ENCODE measurements at places on chromosomes 1 and 21.

- DNase-seq, result no peak
Measured at GRCh38 chr1:50720457-50721053, 239.5 kb downstream of the FAF1 start.

- peak; percentile 6 for DNase-seq
Measured at GRCh38 chr1:167797015-167797414, 75.2 kb downstream of the MPZL1 start.

- DNase-seq, result no peak
Measured at GRCh38 chr21:32732544-32732943, 4.7 kb upstream of the SYNJ1 start.

DNA sequence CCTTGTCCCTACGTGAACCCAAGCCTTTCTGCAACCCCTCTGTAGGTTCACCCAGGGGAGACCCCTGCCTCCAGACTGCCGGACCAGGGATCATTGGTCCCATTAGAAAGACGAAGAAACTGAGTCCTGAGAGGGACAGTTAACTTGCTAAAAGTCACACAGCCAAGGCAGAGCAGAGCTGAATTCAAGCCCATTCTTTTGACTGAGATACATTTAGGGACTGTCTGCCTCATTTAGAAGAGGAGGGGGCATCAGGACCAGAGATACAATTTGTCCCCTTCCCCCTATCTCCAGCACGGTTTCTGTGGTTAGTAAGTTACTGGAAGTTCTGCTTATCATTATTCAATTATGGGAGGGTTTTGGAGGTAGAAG lies 19.1 kb downstream of the KCNQ4 start:
- DNase-seq, result no peak

- no peak for DNase-seq
Measured at GRCh38 chr1:30788580-30789387, 31.2 kb upstream of the LAPTM5 start.

DNA sequence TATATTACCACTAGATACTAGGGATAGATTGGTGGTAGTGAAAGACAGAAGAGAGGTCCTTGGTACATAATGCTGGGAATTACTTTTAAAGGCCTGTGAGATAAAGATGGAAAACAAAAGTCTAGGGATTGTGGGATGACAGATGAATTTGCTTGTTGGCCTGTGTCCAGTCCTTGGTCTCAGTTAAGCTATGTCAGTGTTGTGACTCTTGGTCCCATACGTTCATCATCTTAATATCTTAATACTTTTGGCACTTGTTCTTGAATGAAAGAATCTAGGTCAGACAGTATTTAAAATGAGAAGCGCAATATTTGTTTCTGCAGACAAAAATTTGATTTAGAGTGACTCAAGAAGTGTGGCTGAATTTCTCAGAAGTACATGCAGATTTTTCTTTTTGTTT lies 7.6 kb downstream of the RPL5 start:
- DNase-seq, result no peak

- no peak for DNase-seq
Measured at GRCh38 chr1:61962631-61963030, 220.4 kb downstream of the PATJ start.

DNA sequence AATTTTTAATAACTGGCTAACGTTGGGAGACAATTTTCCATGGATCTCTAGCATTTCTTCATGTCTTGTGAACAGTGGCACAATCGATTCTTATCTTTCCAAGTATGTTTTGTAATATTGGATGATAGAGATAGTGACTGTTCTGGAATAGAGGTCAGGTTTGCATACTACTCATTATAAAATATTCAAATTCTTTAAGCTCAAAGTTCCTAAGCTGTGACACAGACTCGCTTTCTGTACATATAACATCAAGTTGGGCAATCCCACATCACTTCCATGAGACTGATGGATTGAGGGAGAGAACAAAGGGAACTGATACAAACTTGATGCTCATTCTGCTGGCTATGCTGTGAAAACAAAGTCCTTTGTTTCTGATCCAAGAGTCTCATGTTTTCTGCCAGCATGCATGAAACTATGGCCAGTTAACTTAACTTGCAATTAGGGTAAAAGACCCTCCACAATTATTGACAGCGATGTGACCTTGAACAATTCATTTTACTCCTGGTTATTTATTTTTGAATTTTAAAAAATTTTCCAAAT lies 392.4 kb downstream of the TTLL7 start:
- no peak for DNase-seq

DNA sequence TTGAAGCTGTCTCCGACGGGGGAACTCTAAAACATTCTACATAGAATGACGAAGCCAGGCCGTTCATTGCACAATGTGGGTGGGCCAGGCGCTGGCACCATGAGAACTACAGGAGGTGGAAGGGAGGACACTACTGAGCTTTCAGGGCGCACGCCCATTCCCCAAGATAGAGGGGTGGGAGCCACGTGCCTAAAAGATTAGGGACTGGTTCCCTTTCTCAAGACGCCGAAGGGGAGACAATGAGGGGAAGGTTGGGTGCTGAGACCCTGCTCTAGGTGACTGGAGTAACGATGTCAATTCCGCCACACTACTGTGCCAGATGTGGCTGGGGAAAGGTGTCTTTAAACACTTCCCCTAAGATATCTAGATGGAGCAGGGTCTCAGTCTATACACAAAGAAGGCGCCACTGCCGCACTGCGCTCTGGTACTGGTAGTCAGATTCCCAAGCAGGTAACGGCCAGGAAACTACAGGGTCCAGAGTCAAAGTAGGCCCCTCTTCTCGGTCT lies 782 bp downstream of the CSDE1 start:
- DNase-seq, result no peak

DNA sequence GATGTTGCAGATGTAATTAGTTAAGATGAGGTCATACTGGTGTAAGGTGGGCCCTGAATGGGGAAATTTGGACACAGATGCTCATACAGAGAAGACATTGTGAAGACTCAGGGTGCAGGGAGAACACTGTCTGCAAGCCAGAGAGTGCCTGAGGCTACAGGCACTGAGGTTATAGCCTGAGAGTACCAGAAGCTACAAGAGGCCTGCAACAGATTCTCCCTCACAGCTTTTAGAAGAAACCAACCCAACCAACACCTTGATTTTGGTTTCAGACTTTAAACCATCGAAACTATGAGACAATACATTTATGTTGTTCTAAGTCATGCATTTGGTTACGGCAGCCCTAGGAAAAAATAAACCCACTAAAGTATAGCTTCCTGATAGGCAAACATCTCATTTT lies 321.7 kb upstream of the USP25 start:
- DNase-seq, result no peak

DNA sequence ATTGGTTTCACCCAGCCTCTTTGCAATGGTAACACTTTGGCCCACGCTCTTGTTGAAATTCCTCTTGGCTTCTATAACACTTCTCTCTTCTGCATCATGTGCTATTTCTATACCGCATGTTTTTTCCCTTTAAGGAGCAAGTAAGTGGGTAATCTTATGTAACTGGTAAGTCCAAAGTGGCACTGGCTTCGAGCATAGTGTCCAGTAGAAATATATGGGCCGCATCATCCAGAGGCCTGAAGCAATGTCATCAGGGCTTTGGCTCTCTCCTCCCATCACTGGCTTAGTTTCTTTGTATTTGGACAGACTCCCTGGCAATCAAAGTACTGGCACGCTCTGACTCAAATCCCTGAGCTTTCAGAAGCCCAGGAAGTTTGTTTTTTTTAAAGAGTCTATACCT lies 17.5 kb downstream of the CHML start:
- DNase-seq, result no peak

DNA sequence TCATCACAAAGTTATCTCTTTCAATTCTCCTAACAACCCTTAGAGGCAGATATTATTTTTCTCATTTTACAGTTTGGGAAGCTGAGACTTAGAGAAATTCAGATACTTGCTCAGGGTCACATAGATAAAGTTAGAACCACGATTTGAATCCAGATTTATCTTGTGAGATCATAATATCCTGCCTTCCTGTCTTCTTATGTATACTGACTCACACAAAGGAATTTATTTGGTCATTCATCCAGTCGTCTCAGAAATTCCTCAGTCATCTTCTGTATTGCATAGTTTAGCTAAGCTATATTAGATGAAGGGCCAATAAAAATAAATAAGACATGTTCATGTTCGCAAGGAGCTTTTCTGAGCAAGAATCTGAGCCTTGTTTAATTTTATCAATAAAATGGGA lies 35.8 kb upstream of the RUNX1 start:
- no peak for DNase-seq

DNA sequence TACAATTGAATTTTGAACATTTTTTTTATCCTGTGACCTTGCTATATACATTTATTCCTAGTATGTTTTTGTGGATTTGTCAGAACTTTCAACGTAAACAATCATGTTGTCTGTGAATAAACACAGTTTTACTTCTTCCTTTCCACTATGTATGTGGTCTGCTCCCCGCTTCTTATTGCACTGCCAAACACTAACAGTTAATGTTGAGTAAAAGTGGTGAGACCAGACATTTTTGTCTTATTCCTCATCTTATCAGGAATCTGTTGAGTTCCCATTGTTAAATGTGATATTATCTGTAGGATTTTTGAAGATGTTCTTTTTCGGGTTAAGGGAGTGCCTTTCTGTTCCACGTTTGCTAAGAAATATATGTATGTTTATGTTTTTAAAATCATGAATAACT lies 45.9 kb downstream of the CAMSAP2 start:
- DNase-seq, result no peak

DNA sequence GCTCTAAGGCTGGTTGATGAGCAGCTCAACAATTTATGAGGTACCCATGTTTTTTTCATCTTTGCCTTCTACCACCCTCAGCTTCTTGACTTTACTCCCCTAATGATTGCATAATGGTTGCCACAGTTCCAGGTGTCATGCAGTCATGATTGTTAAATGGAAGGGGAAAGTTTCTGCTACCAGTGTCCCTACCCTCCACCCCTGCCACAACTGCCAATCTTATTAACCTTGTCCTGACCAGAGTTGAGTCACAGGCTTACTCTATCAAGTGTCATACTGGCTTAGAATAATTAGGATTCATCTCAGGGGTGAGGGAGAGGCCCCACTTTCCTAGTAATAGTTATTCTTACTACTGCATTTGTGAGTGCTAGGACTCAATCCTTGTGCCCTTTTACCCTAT lies 7.9 kb upstream of the FUBP1 start:
- no peak for DNase-seq

DNA sequence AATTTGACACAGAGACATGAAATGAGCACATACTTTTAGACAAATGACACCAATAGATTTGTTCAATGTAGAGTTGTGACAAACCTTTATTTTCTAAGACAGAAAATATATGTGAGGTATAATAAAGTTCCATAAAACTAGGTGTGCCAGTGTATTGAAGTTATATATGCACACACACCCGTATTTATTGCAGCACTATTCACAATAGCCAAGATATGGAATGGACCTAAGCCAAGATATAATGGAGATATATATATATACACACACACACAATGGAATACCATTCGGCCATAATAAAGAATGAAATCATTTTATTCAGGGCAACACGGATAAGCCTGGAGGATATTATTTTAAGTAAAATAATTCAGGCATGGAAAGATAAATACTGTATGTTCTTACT lies 1013.5 kb downstream of the KCNT2 start:
- no peak for DNase-seq

DNA sequence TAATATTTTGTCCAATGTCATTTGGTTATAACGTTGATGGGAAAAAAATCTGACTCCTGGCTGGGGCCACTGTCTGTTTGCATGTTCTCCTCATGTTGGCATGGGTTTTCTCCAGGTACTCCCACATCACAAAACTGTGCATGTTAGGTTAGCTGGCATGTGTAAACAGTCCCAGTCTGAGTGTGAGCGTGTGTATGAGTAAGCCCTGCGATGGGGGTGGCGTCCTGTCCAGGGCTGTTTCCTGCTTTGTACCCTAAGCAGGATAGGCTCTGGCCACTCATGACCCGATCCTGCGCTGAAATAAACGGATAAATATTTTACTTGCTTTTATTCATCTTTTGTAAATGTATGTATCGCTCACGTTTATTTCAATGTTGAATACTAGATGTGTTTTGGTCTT lies 13.5 kb downstream of the EFCAB14 start:
- DNase-seq, result no peak

DNA sequence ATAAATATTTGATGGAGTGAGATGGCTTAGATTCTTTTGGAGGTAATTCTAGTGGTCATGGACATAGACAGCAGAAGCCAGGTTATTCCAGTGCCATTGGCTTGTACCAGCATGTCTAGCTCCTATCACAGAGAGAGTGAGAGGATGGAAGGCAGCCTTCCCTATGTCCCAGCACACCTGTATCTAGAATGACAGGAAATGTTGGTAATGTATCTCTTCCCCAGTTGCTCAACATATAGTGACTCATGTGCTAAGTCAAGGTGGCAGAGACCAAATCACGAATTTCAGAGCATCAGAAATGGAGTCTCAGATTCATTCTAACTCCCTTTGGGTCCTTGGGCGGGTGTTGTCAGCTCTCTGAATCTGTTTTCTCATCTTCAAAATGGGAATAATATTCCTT lies 28.4 kb downstream of the METTL13 start:
- DNase-seq, result no peak

DNA sequence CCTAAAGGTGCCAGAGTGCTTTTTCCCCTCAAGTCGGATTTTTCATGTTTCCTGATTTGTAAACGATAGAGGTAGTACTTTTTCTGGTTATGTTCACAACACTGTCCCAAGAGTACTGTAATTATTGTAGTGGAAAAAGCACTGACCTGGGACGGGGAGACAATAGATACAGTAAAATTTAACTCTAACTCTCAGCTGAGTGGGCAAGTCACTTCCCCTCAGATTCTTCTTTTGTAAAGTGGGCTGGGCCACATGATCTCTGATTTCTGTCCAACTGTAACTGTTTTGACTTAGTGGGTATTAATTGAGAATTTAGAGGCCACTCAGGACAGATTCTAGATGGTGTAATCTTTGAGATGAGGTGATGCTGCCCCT lies 19.1 kb downstream of the MARCKSL1 start:
- DNase-seq, result no peak

DNA sequence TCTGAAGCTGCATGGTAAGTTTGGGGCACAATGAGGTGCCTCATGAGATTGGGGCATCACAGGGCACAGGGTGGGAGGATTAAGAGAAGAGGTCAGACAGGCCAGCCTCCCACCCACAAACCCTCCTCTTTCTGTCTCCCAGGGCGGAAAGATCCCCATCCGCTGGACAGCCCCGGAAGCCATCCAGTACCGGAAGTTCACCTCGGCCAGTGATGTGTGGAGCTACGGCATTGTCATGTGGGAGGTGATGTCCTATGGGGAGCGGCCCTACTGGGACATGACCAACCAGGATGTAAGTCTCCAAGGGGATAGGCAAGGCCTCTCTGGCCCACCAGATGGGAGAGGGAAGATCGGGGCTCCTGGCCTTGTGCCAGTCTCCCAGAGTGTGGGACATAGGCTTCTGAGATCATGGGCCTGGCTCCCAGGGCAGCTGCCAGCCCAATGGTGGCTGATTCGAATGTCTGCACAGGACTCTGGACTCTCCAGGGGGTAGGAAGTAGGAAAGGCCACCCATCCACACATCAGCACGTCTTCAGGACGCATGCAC lies 63.7 kb downstream of the LACTBL1 start:
- no peak for DNase-seq
